Endodermal cell (in vitro differentiated cells): ENCODE measurements at places on chromosomes 1 and 21.
A peak's percentile ranks its signal among the peaks of the same experiment; 100 is the strongest.

DNA sequence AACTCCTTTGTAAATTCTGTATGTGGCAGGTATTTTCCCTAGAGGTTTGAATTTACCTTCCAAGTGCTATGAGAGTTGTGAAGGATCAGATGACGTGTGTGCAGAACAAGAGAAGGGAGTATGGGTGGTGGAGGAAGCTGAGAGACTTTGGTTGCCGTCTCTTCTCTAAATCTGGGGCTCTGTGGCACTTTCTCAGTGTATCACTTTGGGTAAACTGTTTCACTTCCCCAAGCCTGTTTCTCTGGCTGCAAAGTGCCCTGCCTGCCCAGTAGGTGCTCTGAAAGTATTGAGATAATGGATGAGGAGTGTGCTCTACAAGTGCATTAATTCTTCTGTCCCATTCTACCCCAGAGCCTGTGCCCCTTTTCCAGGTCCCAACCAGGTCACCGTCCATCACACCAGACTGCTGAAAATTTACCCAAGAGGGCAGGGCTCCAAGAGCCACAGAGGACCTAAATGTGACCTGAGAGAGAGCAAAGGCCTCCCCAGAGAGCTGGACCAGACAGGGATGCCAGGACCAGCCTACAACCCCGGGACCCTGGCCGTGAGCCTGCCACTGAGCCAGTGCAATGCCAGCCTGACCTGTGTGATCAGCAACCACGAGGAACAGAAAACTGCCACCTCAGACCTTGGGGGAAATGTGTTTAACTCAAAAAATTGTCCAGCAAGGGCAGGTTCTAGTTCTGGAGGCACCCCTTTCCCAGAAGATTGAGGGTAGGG, 131.6 kb upstream of the ETV3 start:
- DNase-seq, result peak; percentile 21

DNA sequence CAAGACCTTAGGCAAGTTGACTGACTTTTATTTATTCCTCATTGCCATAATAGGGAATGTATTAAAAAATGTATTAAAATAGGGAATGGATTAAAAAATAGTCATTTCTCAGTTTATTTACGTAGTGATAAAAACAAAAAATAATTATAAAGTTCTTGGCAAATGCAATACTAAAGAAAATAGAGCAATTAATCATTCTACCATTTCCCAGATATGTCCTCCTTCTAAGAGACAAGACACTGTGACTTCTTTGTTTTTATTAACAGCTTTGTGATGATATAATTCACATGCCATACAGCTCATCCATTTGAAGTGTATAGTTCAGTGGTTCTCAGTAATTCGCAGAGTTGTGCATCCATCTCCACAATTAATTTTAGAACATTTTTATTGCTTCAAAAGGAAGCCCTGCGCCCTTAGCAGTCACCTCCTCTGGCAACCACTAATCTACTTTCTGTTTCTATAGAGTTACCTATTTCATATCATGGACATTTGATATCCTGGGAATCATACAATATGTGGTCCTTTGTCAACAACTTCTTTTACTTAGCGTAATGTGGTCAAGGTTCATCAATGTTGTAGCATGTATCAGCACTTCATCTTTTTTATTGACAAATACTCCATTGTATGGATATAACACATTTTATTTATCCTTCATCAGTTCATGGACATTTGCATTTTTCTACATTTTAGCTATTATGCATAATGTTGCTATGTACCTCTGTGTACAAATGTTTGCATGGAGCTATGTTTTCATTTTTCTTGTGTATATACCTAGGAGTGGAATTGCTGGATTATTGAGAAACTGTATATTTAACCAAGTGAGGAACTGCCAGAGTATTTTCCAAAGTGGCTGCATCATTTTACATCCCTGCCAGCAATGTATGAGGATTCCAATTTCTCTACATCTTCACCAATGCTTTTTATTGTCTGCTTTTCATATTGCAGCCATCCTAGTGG, 5.6 kb downstream of the TBX19 start:
- DNase-seq, result no peak

DNA sequence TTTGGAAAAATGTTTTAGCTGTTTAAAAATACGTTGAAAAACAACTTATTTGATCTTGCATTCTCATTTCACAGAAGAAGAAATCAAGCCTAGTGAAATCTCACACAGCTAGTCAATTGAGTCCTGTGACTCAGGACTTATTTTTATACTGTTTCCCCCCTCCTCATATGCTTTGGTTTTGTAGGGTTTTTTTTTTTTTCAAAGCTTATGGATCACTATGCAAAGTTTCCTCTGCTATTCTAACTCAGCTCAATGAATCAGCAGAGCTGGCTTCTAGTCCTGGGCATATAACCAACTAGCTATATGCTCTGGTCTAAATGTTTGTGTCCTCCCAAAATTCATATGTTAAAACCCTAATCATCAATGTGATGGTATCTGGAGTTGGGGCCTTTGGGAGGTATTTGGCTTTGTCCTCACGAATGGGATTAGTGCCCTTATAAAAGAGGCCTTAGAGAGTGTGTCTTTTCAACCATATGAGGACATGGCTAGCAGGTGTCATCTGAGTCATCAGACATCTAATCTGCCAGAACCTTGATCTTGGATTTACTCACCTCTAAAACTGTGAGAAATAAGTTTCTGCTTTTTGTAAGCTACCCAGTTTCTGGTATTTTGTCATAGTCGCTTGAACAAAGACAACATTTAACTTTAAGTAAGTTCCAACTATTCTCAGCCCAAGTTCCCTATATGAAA, 317.2 kb upstream of the C1orf87 start:
- DNase-seq, result no peak

DNA sequence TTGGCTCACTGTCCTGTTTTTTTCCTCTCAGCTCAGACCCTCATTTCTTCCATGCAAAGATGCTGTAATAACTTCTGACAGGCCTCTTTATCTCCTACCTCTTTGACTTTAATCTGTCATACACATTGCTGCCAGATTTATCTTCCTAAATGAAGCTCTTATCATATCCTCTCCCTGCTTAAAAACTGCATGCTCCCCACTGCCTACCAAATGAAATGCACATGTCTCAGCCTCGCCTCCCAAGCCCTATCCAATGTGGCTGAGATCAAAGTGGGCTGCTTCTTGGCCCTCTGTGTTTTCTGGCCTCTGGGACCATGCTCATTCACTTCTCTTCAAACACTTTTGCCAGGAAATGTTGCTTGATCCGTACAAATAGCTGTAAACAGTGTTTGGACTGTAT, 38.3 kb downstream of the IRF2BP2 start:
- peak; percentile 9 for DNase-seq

DNA sequence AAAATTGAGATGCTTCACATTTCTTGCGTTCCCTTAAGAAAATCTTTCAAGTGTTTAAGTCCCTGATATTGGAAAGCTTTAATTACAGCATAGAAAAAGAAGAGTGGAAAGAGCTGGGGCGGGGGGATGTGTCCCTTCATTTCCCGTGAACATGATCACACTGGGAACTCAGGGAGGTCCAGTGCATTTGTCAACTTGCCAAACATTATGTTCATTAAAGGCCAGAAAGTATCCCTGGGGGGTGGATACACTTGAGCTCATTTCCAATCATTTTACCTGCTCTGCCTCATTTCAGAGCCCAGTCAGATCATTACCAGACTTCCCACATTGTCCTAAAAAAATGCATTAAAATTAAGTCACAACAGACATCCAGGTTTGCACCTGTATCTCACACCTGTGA, 123.6 kb upstream of the KCNJ15 start:
- DNase-seq, result no peak

GRCh38 chr1:108758796-108759195, 12.3 kb downstream of the STXBP3 start:
- DNase-seq, result no peak

DNA sequence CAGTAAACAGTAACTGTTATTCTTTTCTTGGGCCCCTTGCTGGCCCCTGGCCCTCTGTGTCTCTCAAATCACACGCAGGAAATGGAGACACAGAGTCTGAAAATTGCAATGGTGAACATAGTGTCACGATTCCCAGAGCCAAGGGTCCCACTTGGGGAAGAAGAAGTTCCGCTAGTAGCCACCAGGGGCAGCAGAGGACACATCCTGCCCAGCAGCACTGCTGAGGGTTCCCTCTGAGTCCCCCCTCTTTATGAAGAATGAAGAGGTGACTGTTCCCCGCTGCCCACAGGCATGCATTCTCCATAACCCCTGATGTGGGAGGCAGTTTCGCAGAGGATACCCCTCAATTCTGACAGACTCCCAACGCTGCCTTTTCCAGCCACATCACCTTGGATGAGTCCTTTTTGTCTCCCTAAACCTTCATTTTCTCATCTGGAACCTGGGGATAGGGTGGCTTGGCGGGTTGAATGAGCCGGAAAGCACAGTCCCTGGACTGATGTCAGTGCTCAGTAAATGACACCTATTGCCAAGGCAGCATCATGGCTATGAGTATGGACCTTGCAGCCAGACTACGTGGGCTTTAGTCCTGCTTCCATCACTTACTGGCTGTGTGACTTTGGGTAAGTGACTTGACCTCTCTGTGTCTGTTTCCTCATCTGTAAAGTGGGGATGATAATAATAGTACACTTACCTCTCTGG, 238.0 kb upstream of the TMEM51 start:
- peak; percentile 89 for DNase-seq

DNA sequence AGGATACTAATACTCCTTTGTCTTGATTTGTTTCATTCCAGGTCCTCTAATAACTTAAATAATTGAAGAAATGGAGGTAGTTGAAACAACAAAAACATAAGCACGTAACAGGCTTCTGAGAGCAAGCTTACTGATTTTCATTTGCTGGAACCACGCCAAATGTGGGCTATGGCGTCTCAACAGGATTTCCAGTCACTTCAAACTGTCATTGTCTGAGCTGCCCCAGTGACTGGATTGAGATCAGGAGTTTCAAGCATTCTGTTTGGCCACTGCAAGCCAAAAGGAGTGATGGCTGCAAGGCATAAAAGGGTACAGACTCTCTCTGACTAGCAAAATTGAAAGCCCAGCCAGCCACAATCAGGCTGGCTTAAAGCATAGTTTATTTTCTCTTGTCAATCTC, 289.9 kb downstream of the DPYD start:
- peak; percentile 44 for DNase-seq

DNA sequence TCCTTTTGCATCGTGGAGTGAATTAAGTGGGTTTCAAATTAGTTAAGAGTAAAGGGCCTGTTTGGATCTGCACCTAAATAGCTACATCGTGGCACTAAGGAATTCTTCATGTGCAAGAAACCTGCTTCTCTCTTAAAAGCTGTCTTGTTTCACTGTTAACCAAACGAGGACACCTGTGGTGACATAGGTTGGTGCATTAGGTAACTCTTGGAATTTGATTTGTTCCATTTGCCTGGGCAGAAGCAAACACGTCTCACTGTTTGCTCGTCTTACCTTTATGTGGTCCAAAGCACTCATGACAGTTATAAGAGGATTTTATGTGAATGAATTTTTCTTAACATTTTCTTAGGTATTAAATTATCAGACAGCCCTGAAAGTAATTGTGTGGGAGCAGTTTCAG, 60.9 kb downstream of the PRDM2 start:
- no peak for DNase-seq

- peak; percentile 29 for DNase-seq
Measured at GRCh38 chr21:45861156-45861870, 120.3 kb upstream of the COL6A1 start.

GRCh38 chr1:23751050-23751814, 8.0 kb downstream of the ELOA start:
- DNase-seq, result peak; percentile 81

DNA sequence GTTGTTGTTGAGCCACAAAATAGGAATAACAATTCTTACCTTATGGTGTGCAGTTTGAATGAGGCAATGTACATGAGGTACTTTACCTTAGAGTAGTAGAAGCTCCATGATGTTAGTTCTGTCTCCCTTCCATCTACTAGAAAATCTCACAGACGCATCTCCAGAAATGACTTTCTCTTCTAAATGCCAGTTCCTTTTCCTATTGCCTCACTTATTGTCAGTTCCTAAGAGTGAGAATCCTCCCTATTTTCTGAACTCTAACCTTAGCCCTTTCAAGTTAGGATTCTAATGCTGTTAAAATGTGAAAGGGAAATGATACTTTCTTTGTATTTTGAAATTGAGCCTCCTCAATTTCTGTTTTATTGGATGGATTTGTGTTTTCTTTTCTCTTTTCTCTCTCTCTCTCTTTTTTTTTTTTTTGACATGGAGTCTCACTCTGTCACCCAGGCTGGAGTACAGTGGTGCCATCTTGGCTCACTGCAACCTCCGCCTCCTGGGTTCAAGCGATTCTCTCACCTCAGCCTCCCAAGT, 18.6 kb upstream of the MAPKAPK2 start:
- DNase-seq, result no peak

DNA sequence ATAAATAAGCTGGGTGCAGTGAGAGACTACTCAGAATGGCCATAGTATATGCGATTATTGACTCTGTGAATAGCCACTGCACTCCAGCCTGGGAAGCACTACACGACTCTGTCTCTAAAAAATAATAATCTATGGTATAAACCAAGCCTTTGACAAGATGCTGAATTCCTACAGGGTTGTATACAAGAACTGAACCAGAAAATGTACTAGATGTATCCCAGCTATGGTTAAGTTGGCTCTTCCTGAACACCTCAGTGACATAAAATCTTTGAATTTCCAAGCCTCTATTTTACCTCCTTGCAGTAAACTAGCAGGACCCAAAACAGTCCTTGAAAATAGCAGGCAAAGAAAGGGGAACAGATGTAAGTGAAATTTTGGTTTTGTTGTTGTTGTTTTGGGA, 32.5 kb downstream of the PTP4A2 start:
- no peak for DNase-seq

DNA sequence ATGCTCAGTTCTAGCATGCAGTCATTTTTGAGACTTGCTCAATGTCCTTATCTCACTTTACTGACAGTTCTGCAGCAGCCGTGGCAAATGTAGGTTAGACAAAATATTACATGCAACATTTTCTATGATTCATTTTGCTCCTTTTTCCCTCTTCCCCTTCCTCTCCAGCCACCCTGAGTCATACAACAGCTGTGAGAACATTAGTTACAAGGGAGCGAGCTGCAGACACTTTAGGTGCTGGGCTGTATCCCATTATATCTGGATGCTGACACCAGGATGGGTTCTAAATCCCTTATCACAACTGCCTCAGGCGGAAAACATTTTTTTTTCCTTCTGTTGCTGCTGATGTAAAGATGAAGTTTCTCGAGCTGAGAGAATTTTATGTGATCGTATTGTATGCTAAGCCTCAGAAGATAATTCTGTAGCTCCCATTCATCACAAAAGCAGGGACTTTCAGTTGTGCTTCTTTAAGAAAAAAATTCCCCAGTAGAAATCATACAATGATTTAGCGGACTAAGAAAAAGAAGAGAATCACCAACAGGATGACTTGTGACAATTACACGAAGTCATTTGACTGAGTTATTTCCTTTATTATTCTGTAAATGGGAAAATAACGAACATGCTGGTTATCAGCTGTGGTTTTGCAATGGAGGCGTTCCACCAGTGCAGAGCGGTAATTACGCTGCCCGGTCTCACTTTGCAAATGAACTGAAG, 345.0 kb downstream of the DISC1 start:
- DNase-seq, result no peak

GRCh38 chr1:169309178-169310166, 58.1 kb downstream of the NME7 start:
- no peak for DNase-seq

- no peak for DNase-seq
Measured at GRCh38 chr1:204227351-204227750, 13.6 kb upstream of the GOLT1A start.

- DNase-seq, result no peak
Measured at GRCh38 chr1:81034291-81034690, 766.4 kb upstream of the ADGRL2 start.
